IPS DF 6.9 (cell line): ENCODE measurements at places on chromosomes 11 and 22.

DNA sequence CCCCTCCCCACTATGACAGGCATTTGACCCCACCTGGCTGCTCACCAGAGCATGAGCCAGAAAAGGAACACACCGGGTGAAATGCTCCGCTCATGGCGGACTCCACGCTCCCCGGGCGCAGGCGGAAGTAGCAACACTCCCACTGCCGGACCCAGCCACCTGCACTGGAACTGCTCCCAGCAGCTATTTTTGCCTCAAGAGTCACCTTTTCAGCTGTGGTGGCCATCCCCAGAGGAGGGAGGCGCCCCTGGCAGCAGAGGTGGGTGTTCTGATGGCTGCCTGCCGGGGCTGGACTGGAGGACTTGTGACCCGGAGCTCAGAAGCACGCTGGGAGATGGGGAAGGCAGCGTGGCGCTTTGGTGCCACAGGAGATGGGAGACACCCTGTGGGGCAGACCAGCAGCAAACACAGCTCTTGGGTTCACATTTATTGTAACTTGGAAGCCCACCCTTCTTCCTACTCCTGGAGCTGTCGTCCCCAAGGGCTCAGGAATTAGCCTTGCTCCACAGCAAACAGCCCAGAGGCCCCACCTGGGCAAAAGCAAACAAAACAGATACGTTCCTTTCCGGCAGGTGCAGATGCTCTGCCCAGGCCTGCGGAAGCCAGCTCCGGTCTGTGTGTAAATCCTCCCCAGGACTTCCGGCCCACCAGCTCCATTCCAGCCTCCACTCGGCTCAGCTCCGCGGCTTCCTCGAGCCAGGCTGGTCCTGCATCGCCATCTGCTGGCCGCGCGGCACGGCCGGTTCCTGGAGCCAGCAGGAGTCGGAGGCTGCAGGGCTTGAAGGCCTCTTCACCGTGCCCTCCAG, 3.7 kb downstream of the RPS19BP1 start:
- no peak for DNase-seq
- peaks cover 3% of the 10 kb centered on the region; the same call in 1 of the 2 replicates for H3K4me1 ChIP-seq

- H3K36me3 ChIP-seq = no peaks in the 10 kb centered on the region
- DNase-seq = no peak
- no peak overlapping the region for H3K27ac ChIP-seq
- H3K4me3 ChIP-seq = no peak overlapping the region
- H3K4me1 ChIP-seq = no peaks in the 10 kb centered on the region
- no peaks in the 10 kb centered on the region for H3K27me3 ChIP-seq
Observed at GRCh38 chr11:98565311-98565710, 455.4 kb upstream of the CNTN5 start.

GRCh38 chr22:40743768-40744167, 64.5 kb downstream of the MCHR1 start:
- DNase-seq = no peak
- H3K27me3 ChIP-seq = no peaks in the 10 kb centered on the region
- no peak overlapping the region for H3K27ac ChIP-seq
- H3K36me3 ChIP-seq = no peaks in the 10 kb centered on the region
- H3K4me1 ChIP-seq = no peaks in the 10 kb centered on the region

DNA sequence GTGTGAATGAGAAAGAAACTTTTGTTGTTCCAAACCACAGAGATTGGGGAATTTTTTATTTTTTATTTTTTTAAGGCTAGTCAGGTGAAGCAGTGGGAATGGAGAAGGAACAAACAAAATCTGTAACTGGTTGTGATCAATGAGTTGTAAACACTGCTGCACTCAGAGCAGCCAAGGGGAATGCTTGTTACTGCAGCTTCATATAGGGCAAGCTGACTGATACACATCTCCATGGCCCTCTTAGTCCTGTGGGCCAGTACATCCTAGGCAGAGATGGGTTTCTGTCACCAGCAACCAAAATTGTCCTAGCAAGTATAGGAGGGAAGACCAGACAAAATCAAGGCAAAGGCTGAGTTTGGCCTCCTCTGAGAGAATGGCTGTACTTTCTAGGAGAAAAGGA, 306.8 kb downstream of the CTTN start:
- H3K27me3 ChIP-seq = no peaks in the 10 kb centered on the region
- no peak for DNase-seq
- H3K36me3 ChIP-seq = no peaks in the 10 kb centered on the region
- H3K4me1 ChIP-seq = peaks cover 4% of the 10 kb centered on the region
- H3K4me3 ChIP-seq = no peak overlapping the region
- no peak overlapping the region for H3K27ac ChIP-seq

GRCh38 chr11:78350091-78350645, 67.5 kb downstream of the GAB2 start:
- no peak overlapping the region for H3K4me3 ChIP-seq
- H3K27ac ChIP-seq = no peak overlapping the region
- peaks cover 2% of the 10 kb centered on the region; the same call in 1 of the 2 replicates for H3K4me1 ChIP-seq
- no peak for DNase-seq
- H3K36me3 ChIP-seq = no peaks in the 10 kb centered on the region
- no peaks in the 10 kb centered on the region for H3K27me3 ChIP-seq

DNA sequence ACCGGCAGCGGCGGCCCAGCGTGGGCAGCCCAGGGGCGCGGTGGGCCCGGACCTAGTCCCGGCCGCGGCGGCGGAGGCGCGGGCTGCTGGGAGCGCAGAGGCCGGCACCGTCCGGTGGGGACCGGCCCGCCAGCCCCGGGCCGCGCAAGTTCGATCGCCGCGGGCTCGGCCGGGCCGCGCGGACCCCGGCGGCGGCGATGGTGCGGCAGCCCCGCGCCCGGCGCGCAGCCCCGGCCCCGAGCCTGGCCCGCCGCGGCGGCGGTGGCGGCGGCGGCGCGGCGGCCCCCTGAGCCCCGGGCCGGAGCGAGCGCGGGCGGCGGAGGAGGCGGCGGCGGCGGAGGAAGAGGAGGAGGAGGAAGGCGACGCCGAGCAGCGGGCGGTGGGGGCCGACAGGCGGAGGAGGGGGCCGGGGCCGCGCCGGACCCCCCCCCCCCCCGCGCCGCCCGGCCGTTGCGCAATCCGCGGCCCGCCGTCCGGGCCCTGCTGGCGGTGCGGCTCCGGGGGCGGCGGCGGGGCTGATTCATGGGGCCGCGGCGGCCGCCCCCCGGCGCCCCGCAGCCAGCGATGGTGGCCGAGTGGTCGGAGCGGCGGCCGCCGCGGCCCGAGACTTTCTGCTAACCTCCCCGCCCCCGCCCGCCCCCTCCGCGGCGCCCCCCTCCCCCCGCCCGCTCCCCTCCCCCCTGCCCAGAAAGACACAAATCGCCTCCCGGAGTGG, 1251.9 kb downstream of the BRD1 start:
- no peak for DNase-seq
- no peaks in the 10 kb centered on the region for H3K27me3 ChIP-seq
- no peaks in the 10 kb centered on the region for H3K36me3 ChIP-seq
- no peaks in the 10 kb centered on the region; the same call in 1 of the 2 replicates for H3K4me1 ChIP-seq
- H3K4me3 ChIP-seq = no peak overlapping the region
- H3K27ac ChIP-seq = no peak overlapping the region

- peaks cover 7% of the 10 kb centered on the region; the same call in 1 of the 2 replicates for H3K36me3 ChIP-seq
- H3K4me1 ChIP-seq = peaks cover 3% of the 10 kb centered on the region; the same call in 1 of the 2 replicates
- H3K27me3 ChIP-seq = no peaks in the 10 kb centered on the region
- H3K27ac ChIP-seq = no peak overlapping the region
- no peak for DNase-seq
Observed at GRCh38 chr11:19953909-19954308, 206.4 kb downstream of the DBX1 start.

- no peak overlapping the region for H3K27ac ChIP-seq
- no peaks in the 10 kb centered on the region for H3K27me3 ChIP-seq
- H3K36me3 ChIP-seq = no peaks in the 10 kb centered on the region
- H3K4me3 ChIP-seq = no peak overlapping the region
Observed at GRCh38 chr11:80727315-80727714, 1286.5 kb upstream of the TENM4 start.

DNA sequence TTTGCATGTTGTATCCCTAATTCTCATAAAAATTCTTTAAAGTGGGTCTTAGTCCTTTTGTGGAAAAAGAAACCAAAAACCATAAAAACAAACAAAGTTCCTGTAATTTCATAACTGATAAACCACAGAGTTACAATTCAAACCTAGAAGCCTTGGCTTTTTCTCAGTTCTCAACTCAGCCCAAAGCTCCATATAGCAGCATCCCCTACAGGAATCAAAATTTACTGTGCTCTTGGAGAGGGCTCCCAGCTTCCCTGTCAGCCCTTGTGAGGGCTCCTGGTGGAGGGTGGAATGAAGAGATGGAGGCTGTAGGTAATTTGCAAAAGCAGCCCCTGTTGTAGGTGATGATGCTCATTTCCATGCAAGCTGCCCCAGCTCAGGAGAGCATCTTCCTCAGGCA, 506.1 kb upstream of the KIRREL3 start:
- no peak overlapping the region for H3K27ac ChIP-seq
- no peak overlapping the region for H3K4me3 ChIP-seq
- DNase-seq = no peak
- H3K4me1 ChIP-seq = no peaks in the 10 kb centered on the region
- H3K36me3 ChIP-seq = no peaks in the 10 kb centered on the region
- H3K27me3 ChIP-seq = no peaks in the 10 kb centered on the region

- H3K27me3 ChIP-seq = no peaks in the 10 kb centered on the region
- H3K36me3 ChIP-seq = no peaks in the 10 kb centered on the region
- no peak overlapping the region for H3K27ac ChIP-seq
- H3K4me1 ChIP-seq = no peaks in the 10 kb centered on the region
- no peak for DNase-seq
- H3K4me3 ChIP-seq = no peak overlapping the region
Observed at GRCh38 chr22:20536590-20537324, 29.3 kb downstream of the MED15 start.

GRCh38 chr11:108803776-108804175, 138.9 kb downstream of the DDX10 start:
- no peaks in the 10 kb centered on the region for H3K36me3 ChIP-seq
- no peaks in the 10 kb centered on the region for H3K4me1 ChIP-seq
- no peak for DNase-seq
- H3K4me3 ChIP-seq = no peak overlapping the region

GRCh38 chr22:26463101-26463661, 20.4 kb downstream of the HPS4 start:
- peaks cover 32% of the 10 kb centered on the region; the same call in 1 of the 2 replicates for H3K36me3 ChIP-seq
- no peaks in the 10 kb centered on the region for H3K4me1 ChIP-seq
- no peaks in the 10 kb centered on the region for H3K27me3 ChIP-seq
- no peak for DNase-seq
- H3K27ac ChIP-seq = no peak overlapping the region
- no peak overlapping the region for H3K4me3 ChIP-seq

DNA sequence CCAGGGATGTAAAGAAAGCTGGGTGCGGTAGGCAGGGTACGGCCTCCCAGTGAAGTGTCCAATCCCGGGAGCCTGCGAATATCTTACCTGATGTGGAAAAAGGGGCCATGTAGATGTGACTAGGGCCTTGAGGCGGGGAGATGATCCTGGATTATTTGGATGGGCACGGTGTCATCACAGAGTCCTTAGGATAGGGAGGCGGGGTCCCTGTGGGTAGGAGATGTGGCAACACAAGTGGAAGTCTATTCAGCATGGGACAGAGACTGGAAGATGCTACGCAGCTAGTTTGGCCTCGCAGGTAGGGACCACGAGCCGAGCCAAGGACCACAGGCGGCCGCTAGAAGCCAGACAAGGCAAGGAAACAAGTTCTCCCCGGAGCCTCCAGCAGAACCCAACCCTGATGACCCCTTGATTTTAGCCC, 46.4 kb upstream of the SHANK2 start:
- peaks cover 1% of the 10 kb centered on the region for H3K4me1 ChIP-seq
- DNase-seq = no peak
- no peak overlapping the region for H3K4me3 ChIP-seq
- no peak overlapping the region for H3K27ac ChIP-seq

GRCh38 chr22:22931557-22932270, 44.1 kb downstream of the IGLL5 start:
- H3K4me1 ChIP-seq = no peaks in the 10 kb centered on the region
- DNase-seq = no peak
- H3K27ac ChIP-seq = no peak overlapping the region
- no peaks in the 10 kb centered on the region for H3K27me3 ChIP-seq
- no peaks in the 10 kb centered on the region for H3K36me3 ChIP-seq

GRCh38 chr11:110812086-110812733, 100.0 kb upstream of the ARHGAP20 start:
- no peak for DNase-seq
- H3K4me1 ChIP-seq = no peaks in the 10 kb centered on the region
- no peak overlapping the region for H3K4me3 ChIP-seq
- H3K36me3 ChIP-seq = no peaks in the 10 kb centered on the region
- no peaks in the 10 kb centered on the region for H3K27me3 ChIP-seq

DNA sequence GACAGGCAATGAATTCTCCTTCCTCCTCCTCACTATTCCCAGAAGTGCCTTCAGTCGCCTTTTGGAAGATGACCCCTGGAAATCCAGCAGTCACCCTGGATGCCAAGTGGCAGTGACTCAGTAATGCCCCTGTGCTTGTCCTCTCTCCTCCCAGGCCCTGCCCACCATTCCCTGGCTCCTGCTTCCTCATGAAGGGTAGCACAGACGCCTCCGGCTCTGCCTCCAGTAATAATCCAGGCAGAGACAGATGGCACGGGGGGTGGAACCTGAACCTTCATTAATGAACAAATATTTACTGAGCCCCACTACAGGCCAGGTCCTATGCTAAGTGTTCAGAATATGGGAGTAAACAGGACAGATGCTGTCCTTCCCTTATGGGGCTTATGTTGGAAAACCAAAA, 23.2 kb downstream of the SYT13 start:
- no peaks in the 10 kb centered on the region for H3K36me3 ChIP-seq
- no peaks in the 10 kb centered on the region for H3K27me3 ChIP-seq
- H3K27ac ChIP-seq = no peak overlapping the region
- DNase-seq = no peak
- H3K4me3 ChIP-seq = no peak overlapping the region
- no peaks in the 10 kb centered on the region for H3K4me1 ChIP-seq
